ENCODE measurements at places on chromosomes 4 and X.

GRCh38 chrX:45747905-45748304 lies 547.2 kb upstream of the DIPK2B start:
- no peak for DNase-seq

- DNase-seq, result no peak
Measured at GRCh38 chrX:124344246-124344645, 2.1 kb upstream of the SH2D1A start.

DNA sequence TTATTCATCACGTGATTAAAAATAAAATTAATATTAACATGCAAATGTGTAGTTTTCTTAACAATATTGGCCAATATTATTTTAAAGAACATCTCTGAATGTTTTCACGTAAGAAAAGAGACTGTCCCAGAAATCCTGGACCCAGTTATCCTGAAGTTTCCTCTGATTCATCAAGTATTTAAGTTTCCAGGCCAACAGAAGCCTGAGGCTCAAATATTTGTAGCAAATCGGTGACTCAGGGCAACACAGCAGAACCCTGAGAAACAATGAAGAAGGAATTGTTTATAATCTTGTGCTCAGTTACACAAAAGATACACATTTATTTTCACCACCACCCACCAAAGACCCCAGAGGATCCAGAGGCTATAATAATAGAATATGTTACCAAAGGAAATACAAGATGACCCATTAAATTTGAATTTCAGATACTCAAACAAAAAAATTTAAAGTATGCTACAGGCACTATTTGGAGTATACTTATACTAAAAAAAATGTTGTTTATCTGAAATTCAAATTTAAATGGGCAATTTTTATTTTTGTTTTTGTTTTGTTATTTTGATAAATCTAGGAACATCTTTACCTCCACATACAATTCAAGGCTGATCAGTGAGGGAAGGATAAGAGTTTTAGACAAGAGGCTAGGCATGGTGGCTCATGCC lies 33.9 kb upstream of the SLC7A11 start:
- DNase-seq, result no peak

GRCh38 chr4:169791527-169792156 lies 33.9 kb upstream of the HPF1 start:
- DNase-seq, result no peak

- no peak for DNase-seq
Measured at GRCh38 chrX:30308263-30309138, 689 bp downstream of the NR0B1 start.
